ENCODE measurements at places on chromosomes 6 and 20.

DNA sequence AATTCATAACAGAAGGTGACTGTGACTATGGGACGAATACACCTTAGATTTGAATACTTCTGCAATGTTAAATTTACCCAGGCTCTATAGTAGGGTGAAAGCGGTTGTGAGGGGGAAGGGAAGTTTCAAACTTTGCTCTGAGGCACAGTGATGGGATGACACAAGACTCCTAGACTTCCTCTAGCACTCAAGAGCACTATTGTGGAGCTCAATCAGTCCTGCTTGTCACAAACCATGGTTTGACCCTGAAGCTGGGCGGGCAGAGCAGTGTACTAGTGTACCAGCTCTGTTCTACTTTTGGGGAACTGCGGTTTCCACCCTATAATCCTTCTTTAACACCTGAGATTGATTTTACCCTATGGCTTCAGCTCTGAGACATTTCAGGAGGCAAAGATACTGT lies 17.1 kb downstream of the TRIM27 start:
- no peak for DNase-seq

DNA sequence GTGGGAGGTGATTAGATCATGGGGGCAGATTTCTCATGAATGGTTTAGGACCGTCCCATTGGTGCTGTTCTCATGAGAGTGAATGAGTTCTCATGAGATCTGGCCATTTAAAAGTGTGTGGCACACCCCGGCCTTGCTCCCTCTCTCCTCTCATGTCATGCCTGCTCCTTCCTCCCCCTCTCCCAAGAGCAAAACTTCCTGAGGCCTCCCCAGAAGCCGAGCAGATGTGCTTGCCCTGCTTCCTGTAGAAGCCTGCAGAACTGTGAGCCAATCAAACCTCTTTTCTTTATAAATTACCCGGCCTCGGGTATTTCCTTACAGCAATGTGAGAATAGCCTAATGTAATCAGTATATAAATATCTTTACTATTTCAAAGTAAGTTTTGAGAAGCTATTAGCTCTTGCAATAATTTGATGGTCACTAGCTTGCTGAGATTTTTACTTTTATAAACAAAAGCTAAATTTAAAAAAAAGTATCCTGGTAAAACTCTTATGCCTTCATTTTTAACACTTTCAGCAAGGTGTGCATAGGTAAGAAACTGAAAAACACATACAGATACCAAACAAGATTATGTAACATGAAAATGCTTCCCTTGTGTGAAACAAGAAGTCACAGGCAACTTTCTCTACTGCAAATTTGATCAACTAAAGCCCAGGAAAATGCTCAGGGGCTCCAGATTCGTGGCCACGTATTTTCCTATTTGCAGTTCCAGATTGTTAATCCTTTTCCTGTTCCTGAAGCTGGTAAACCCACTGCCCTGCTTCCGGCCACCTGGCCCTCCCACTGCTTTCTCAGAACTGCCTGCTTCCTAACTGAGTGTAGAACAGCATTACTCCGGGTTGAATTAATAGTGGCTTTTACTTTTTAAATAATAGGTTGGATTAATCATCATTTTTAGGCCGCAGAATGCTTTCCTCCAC lies 395.1 kb upstream of the CNR1 start:
- no peak for DNase-seq

GRCh38 chr20:63431944-63432343 lies 40.5 kb downstream of the KCNQ2 start:
- no peak for DNase-seq

DNA sequence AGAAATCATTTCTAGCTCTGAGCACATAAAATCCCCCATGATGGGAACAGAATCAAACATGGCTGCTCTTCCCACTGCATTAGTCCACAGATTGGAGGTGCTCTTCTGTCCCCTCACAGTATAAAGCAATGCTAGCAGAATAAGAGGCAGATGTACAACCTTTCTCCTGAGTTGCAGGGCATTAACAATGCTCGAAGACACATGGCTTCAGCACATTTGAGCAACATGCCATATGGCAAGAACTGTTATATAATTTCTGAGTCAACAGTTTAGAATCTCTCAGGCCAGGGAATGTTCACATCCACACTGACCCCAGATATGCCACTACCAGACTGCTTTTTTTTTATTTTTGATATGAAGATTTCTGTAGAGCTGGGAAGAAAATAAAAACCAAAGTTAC lies 119.6 kb downstream of the KIF13A start:
- DNase-seq = no peak

GRCh38 chr6:121157906-121158305 lies 176.4 kb downstream of the TBC1D32 start:
- no peak for DNase-seq

DNA sequence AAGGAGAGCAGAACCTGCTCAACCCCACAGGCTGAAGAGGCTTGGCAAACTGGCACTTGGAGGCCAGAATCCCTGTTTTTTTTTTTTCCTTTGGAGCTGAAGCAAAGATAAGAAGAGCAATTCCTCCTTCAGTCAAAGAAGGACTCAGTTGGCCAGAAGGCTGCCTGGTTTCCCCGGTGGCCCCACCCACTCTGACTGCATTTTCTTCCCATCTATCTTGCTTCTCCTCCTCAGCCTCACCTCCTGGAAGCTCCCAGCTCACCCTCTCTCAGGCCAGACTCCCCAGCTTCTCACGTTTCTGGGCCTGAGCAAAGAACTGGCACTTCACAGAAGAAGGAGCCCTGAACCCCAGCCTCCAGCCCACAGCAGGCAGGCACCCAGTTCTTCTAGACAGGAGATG lies 2.4 kb downstream of the LRFN2 start:
- DNase-seq = no peak

DNA sequence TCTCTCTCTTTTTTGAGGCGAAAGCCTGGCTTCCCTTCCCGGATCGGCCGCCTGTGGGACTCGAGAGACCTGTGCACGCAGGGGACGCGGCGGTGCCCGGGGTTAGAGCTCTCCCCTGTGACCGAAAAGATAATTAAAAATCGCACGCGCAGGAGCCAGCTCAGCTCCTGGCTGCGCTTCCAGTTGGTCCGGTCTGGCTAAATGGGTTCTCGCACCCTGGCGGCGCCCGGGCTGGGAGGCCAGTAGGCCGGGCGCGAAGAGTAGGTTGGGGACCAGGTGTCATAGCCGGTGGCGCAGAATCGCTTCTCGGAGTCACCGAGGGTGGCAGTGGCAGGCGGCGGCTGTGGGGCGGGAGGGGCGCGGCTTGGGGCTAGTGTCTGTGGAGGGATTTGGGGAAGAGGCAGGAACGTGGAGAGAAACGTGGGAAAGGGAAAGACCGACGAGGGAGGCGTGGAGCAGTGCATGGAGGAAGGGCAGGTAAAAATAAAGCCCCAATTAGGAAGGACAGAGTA lies 41.9 kb upstream of the SUPT3H start:
- no peak for DNase-seq

DNA sequence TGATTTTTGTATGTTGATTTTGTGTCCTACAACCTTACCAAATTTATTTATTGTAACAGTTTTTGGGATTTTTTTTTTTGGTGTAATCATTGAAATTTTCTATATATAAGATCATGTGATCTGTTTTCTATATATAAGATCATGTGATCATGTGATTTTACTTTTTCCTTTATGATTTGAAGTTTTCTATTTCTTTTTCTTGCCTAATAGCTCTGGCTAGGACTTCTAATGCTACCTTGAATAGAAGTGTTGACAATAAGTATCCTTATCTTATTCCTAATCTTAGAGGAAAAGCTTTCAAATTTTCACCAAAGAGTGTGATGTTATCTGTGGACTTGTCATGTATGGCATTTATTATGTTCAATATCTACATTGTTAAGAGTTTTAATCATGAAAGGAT lies 69.7 kb downstream of the TNFAIP3 start:
- no peak for DNase-seq

DNA sequence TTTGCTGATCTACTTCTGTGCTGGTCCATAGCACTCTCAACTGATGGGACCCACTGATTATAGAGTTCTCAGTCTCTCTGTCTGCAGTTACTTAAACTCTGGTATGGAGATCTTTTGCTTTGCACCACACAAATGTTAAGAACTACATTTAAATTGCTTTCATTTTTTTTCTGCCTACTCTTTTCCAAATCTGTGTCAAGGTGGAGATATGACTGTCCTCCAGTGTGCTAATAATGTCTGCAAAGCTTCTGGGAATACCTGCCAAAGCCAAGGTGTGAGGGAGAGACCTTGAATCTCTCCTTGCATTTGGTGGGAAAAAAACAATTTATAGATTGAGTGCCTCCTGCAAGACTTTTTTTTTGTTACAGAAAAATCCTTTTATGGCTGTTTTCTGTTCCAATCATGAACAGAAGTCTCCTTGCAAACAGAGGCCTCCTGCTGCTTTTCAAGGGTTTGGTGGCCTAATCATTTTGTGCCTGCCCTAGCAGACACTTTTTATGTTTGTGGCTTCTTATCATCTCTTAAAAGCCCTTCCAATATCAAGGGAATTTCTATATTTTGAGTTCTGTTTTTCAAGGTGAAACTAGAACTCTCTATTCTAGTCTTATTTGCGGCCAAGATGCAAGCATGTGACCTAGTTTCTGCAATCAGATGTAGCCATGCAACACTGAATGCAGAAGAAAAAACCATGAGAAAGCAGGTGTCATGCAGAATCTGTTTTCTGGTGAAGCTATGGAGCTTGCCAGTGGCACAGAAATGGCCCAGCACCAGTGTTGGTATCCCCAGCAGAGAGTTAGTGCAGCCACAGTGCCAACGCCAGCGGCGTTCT lies 23.2 kb upstream of the AKIRIN2 start:
- DNase-seq = no peak

DNA sequence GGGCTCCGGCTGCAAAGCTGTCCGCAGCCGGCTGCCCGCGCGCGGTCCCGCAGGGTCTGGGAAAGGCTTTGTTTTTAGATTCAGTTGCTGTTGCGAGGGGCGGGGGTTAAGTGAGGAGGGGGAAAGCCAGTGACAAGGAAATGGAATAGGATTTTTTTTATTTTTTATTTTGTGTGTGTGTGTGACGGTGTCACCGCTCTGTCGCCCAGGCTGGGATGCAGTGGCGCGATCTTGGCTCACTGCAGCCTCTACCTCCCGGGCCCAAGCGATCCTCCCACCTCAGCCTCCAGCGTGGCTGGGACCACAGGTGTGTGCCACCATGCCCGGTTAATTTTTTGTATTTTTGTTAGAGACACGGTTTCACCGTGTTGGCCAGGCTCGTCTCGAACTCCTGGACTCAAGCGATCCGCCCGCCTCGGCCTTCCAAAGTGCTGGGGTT lies 615 bp upstream of the UBE2J1 start:
- DNase-seq = no peak

- DNase-seq = no peak
Measured at GRCh38 chr6:129248946-129249345, 366.0 kb downstream of the LAMA2 start.

GRCh38 chr6:163296835-163297519 lies 117.5 kb upstream of the QKI start:
- DNase-seq = no peak

DNA sequence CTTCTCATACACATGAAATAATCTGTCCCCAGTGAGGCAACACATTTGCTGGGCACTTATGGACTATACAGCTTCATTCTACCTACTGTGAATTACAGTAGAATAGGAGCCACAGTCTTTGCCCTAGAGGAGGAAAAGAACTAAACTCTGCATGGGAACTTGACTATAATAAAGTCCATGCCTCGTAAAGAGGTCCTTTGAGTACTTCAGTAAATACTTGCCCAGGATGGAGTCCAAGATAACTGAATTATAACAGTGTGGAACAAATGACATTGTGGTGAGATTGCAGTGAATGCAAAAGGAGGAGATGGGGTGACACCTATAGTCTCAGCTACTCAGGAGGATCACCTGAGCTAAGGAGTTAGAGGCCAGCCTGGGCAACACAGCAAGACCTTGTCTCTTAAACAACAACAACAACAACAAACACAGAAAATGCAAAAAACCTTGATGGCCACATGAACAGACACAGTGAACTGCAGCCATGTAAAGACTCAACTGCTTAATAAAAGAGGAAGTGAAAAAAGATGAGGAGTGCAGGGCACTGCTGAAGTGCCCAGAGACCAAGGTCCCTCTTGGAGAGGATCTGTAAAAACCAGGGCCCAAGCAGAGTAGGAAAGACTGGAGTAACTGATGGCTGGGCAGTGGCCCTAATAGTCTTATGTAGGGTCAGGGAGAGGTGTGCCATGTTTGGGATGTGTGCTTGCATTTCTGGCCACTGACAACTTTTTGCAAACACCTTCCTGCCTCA lies 3.7 kb downstream of the MRPS18A start:
- no peak for DNase-seq

GRCh38 chr6:125258651-125259353 lies 43.0 kb downstream of the HDDC2 start:
- DNase-seq = no peak

DNA sequence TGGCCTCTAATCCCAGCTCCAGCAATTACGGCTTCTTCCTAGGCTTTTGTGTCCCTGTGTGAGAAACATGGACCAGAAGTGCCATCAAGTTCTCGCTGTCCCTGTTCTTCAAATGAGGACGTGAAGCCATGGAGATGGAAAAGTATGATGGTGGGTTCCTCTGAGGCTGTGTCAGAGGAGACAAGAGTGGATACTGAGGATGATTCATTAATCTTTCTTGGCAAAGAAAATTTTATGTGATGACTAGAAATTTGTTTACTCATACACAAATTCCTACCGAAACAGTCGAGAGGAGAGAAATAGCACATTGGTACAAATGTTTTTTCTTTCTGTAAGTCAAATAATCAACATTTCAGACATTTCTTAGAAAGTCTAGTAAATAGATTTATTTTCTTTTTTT lies 35.0 kb upstream of the PNRC1 start:
- DNase-seq = no peak

DNA sequence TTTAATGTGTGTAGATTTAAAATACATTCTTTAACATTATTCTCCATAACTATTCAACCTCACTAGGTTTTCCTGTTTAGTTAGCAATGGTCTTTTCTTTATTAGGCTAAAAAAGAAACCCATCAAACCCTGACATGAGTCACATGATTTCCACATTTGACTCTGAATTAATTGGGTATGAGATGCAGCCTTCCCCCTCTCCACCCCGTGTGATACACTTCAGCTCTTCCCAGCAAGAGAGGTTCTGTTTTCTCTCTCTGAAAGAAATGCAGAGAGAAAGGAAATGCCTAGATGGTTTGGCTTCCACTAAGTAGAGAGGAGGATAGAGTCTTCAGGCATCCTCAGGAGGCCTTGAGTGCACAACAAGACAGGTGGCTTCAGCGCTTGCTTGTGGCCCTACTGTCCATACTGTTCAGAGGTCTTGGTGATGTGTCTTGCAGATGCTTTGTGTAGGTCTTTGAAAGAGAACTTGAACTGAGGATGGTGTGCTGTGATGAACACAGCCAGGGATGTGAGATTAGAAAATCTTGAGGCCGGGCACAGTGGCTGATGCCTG lies 17.3 kb downstream of the FARS2 start:
- DNase-seq = no peak

- DNase-seq = no peak
Measured at GRCh38 chr6:23964865-23965264, 161.2 kb upstream of the NRSN1 start.

- DNase-seq = no peak
Measured at GRCh38 chr20:18101125-18101810, 36.4 kb upstream of the KAT14 start.

- DNase-seq = no peak
Measured at GRCh38 chr6:87922947-87923330, 124.7 kb upstream of the SPACA1 start.
